ENCODE measurements at places on chromosomes 3 and 15.

DNA sequence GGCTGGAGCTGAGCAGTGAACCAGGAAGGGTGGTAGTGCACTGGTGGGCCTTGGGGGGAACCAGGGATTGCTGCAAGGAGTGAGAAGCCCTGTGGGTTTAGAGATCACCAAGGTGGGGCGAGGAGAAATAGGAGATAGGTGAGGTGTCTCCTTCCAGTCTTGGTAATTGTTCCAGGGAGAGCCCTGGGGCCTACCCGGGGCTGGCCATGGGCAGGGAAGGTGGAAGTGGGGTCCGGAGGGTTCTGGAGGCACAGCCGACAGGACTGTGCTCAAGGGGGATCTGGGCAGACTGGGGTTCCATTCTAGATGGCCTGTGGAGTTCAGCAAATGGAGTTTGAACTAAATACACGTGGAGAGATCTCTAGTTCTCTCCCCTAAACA, 4.5 kb downstream of the CHST13 start:
- no peak for DNase-seq

GRCh38 chr3:116083683-116084082, 361.6 kb downstream of the LSAMP start:
- no peak for DNase-seq

- DNase-seq, result no peak
Observed at GRCh38 chr3:124281453-124282316, 289.8 kb upstream of the ROPN1 start.

GRCh38 chr15:88932875-88933330, 19.7 kb upstream of the MFGE8 start:
- DNase-seq, result no peak

DNA sequence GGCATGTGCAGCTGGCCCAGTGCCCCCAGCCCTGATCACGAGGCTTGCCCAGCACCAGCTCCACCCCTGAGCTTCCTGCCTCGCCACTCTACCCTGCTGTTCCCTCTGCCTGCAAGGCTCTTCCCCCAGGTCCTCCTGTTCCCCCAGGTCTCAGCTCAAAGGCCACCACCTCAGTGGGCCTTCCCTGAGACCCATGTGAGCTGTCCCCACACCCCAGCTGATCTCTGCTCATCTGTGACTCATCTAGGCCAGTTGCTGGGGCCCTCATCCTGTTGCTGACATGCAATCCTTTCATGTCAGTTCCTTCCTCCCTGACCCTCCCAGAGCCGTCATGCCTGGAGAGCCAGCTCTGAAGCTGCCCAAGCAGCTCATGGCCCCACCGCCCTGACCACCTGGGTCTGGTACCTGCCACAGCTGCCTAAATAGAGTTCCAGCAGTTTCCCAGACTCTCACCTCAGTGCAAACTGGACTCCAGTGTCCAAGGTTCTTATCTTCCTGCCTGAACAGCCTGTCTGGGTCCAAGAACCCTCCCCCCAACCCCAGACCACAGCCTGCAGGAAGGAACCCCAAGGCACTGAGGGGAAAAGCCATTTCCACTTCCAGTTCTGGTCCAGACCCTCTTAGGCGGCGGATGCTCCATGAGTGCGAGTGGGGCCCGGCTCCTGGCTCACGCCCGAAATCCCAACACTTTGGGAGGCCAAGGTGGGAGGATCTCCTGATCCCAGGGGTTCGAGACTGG, 116.6 kb upstream of the IQSEC1 start:
- no peak for DNase-seq

DNA sequence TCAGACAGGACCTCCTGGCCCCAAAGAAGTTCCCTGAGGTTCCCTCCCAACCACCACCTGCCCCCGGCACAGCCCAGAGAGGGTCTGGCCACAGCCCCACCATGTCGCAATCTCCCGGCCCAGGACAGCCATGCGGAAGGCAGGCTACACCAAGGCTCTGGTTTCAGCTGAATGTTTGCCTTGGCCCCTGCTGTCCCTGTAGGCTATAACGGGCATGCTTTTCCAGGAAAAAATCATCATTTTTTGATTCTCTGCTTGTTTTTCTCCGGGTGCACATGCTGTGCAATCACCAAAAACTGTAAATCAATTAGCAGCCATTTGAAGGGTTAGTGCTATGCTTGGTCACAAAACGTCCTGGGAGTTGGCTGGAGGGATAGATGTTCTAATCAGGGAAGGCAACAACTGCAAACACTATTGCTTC, 142.7 kb upstream of the IGF1R start:
- DNase-seq, result peak; percentile 58

DNA sequence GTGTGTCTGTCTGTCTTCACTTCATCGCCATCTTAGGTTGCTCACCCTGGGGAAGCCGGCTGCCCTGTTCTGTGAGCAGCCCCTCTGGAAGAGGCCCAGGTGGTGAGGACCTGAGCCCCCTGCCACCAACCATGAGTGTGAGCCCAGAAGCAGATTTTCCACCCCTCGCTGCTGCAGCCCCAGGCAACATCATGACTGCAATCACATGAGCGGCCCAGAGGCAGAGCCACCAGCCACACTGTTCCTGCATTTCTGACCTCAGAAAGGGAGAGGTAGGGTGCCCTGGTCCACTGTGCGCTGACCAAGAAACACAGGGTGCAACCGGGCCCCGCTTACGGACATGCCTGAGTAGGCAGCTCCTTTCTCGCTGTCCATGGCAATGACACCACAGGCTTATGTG, 92.3 kb upstream of the IQSEC1 start:
- DNase-seq, result no peak

DNA sequence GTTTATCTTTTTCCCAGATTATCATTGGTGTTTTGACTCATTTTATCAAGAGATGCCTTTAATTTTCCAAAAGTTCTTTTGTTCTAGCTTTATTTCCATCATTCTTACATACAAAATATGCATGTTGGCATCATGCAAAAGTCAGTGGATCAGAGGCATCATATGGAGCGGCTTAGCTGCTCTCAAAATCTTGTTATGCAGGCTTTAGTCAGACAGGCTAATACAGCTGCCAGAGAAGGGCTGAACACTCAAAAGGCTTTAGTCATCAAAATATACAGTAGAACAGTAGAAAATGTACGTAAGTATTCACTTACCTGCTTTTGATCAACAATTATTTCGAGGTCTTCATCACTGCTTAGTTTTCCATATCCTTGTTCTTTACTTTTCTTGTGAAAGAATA, 65.5 kb downstream of the PEX5L start:
- no peak for DNase-seq

DNA sequence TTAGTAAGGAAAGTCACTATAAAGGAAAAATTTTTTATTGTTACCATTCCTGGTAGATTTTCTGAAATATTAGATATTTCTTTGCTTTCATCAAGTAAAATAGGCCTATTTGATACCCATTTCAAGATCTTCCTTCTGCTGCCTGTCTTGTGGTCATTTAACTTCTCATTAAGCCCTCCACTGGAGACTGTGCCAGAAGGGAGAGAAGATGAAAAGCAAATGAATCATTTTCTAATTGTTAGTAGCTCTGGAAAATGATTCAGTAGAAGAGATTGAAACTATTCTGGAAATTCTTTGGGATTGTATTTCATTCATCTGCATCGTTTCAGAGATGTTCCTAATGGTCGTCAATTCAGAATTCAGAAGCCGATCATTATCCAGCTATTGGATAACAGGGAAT, 3.2 kb downstream of the KCTD6 start:
- DNase-seq, result no peak

DNA sequence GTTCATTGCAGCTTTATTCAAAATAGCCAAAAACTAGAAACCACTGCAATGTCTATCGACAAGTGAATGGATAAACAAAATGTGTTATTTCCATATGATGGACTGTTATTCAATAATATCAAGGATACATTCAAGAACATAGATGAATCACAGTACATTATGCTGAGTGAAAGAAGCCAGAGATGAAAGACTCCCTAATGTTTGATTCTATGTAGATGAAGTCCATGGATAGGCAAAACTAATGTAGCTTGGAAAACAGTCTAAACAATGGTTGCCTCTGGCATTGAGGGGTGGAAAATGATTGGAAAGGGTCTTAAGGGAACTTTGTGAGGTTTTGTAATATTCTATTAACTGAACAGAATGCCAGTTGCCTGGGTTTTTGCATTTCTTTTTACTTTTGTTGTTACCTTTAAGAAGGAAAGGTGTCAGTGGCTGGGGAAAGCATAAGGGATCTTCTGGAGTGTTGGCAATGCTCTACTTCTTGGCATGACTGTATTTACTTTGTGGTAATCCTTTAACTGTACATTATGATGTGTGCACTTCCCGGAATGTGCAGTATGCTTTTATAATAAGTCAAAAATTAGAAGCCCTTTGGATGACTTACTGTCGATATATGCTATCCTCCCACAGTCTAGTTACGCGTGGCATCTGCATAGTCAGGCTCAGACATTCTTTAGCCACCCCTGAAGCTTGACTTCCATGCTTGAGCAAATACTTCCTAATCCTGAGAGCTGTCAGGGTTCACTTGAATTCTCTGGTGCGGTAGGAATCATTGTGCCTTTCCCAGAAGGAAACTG, 20.5 kb upstream of the ATP10A start:
- DNase-seq, result no peak

DNA sequence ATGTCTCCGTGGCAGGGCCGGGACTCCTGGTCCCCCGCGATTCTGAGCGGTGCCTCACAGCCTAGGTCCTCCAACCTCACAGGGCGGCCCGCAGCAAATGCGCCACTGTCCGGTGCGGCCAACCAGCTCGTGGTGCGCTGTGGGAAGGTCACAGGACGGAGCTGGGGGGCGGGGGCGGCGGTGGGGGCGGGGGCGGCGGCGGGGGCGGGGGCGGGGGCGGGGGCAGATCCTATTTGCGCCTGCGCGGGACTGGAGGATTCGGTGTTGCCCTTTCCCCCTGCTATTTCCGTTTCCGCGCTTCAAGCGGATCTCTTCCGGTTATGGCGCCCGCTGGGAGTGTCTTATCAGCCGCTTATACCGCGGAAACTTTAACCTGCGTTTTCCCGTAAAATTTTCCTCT, 106.7 kb upstream of the SNRPN start:
- peak; percentile 36 for DNase-seq

DNA sequence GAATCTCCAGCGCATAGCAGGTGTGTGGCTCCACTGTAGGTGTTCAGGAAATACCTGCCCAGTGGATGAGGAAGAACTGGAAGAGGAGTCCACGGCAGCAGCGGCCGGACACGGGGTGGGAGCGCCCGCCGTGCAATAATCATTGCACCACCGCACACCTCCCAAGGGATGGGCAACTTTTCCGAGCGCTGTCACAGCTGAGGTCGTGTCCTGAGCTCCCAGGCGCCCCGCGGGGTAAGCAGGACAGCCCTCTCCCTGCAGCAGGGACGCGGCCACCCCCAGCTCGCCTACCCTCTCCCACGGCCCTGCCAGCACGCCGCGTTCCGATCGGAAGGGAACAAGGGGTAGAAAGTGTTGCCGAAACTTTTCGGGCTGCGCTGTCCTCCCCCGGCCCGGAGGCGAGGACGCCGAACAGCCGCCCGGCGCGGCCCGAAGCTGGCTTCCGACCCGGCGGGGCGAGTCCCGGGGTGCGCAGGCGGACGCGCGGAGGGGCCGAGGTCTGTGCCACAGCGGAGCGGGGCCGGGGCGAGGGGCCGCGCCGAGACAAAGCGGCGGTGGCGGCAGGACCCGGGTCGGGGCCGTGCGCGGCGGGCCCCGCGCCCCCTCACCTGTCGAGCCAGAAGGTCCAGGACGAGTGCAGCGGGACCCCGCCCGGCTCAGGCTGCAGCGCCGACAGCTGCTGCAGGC, 475 bp downstream of the EIF4E3 start:
- no peak for DNase-seq

- DNase-seq, result no peak
Observed at GRCh38 chr15:78127882-78128281, 3.4 kb downstream of the CIB2 start.

DNA sequence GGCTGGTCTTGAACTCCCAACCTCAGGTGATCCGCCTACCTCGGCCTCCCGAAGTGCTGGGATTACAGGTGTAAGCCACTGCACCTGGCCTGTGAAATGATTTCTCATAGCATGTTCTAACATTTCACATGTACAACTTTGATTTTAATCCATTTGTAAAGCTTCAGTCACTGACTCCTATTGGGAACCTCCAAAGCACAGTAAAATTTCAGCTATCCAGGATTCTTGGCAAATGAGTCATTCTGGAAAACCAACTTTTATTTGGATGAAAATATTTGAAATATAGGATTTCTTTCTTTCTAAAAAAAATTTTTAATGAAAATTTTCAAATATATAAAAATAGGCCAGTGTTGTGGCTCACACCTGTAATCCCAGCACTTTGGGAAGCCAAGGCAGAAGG, 2.7 kb upstream of the LMAN1L start:
- no peak for DNase-seq

DNA sequence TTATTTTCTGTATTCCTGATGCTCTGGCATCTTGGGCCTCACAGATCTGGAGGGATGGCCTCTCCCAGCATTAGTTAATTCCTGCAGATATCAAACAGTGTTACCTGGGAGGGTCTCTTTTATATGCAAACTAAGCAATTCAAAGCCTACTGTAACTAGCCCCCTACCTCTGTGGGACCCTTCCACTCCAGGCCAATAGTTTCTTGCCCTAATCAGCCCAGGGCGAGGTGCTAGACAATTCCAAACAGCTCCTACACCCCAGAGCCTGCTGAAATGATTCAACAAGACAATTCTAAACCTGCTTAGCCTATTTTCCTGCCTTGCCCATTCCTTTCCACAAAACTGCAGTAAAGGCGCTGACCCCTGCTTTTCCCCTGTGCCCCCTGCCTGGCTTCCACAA, 106.6 kb upstream of the IGSF10 start:
- DNase-seq, result no peak

DNA sequence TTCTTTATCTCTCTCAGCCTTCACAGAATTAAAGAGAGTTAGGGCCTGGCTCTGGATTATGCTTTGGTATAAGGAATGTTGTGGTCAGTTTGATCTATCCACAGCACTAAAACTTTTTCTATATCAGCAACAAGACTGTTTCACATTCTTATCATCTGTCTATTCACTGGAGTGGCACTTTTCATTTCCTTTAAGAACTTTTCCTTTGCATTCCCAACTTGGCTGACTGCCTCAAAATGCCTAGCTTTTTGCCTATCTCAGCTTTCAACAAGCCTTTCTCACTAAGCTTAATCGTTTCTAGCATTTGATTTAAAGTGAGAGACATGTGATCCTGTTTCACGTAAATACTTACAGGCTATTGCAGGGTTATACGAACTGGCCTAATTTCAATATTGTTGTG, 471.8 kb downstream of the GBE1 start:
- DNase-seq, result no peak

All from fibroblast of the conjunctiva (primary cell).